Midbrain (tissue), 1 donor: ENCODE measurements at places on chromosomes 1 and 21.

GRCh38 chr1:59177756-59178155 lies 119.1 kb upstream of the FGGY start:
- no peak for DNase-seq

- DNase-seq, result no peak
Measured at GRCh38 chr1:54305906-54306514, 100.2 kb downstream of the SSBP3 start.

- DNase-seq, result no peak
Measured at GRCh38 chr1:23023174-23023845, 4.0 kb downstream of the KDM1A start.

- no peak for DNase-seq
Measured at GRCh38 chr1:236124965-236125364, 17.4 kb upstream of the GPR137B start.
